ENCODE measurements at places on chromosomes 7 and 10.
A peak's percentile ranks its signal among the peaks of the same experiment; 100 is the strongest.

DNA sequence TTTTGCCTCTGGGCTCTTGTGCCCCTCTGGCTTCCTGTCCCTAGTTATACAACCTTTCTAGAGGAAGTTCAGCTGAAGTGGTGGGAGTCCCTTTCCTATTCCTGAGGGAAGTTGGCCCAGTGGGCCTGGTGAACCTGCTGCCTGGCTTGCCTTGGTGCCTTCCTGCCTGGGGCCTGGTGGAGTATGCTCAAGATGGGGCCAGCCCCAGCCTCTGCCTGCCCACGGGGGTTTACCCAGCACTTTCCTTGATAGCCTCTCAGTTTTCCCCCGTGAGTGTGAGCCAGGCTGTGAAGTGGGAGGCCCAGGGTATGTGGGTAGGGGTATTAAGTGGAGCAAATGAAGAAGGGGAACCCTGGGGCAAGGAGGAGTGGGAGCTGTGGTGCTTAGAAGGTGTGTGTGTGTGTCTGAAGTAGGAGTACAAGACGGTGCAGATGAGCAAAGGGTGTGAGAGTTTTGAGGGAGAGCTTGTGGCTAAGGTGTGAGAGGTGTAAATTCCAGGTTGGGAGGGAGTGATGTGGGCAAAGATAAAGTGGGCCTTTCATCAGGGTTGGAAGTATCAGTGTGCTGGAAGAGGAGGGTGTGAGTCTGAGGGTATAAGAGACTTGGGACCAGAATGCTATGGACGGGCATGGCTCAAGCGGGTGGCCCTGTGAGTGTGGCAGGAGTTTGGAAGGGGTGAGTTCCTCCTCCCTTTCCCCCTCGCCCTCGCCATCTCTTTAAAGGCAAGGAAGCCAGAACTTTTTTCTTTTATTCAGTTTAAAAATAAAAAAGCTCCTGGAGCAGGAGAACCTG lies 10.9 kb upstream of the PAX2 start:
- DNase-seq = no peak

- DNase-seq = no peak
These were observed 54.9 kb downstream of the KCNH2 start for GRCh38 chr7:150923196-150923595.

DNA sequence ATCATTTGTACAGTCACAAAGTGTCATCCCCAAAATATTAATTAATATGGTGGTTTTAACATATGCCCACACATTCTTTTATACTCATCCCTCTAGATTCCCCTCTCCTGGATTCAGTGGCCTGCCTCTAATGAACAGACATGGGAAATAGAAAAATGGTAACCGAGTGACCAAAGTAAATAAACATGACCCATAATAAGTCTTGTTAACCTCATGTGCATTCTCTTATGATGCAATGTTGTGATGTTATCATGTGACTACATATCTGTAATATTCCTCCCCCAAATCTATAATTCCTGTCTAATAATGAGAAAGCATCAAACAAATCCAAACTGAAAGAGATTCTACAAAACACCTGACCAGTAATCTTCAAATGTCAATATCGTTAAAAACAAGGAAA lies 164.5 kb upstream of the PRSS1 start:
- DNase-seq = no peak

DNA sequence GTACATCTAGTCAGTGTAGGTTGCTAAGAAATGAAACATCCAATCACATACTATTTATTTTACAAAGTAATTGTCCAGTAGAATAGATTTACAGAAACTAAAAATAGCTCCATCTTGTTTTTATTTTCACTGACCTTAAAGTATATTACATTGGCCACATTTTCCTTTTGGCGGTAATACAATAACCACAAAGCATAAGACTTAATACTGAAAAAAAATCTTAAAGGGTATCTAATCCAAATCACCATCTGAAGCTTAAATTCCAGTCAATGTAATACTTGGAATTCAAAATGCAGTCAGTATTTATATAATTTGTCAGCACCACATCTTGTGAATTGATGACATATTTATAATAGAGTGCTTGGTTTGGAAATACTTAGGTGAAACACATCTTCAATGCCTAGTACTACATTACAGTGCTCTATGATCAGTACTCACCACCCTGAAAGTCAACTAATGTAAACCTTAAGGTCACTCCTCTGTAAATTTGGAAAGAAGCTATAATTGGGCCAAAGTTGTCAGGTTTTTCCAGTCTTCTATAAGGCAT lies 8.9 kb downstream of the ANKMY2 start:
- DNase-seq = no peak

- DNase-seq = no peak
These were observed 42.7 kb downstream of the GBF1 start for GRCh38 chr10:102287991-102288390.

DNA sequence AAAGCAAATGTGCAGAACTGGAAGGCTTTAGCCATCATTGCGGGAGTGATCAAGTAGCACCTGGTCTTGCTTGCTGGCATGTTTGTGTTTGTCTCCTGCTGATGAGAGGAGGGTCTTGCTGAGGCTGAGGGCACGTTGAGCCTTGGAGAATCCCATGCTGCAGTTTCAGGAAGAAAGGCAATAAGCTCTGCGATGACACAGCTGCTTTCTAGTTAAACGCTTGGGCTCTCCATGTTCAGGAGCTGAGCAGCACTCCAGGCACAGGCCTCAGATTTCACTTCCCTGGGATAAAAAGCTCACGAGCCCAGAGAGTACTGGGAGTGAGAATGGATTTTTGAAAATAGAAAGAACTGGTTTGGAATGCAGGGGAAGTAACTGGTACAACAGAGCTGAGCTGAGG lies 100.8 kb downstream of the LRRC18 start:
- no peak for DNase-seq

DNA sequence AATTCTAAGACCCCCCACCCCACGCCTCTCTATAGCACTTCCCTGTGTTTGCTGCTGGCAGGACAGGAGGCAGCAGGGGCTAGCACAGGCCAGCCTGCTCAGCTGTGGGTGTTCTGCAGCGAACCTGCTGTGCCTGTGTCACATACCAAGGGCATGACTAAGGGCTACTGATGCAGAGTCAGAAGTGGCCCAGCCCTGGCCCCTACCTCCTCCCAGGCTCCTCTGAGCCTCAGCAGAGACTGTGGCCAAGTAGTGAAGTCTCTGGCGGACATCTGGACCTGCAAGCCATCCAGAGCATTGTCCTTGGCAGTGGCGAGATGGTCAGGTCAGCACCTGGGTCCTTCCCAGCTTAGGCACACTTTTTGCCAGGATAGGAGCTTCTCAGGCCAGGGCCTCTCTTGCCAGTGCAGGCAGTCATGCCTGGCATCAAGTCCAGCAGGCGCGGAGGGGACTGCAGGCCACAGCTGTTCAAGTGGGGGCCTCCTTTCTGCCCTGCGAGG lies 116.3 kb upstream of the RET start:
- peak; percentile 52 for DNase-seq

DNA sequence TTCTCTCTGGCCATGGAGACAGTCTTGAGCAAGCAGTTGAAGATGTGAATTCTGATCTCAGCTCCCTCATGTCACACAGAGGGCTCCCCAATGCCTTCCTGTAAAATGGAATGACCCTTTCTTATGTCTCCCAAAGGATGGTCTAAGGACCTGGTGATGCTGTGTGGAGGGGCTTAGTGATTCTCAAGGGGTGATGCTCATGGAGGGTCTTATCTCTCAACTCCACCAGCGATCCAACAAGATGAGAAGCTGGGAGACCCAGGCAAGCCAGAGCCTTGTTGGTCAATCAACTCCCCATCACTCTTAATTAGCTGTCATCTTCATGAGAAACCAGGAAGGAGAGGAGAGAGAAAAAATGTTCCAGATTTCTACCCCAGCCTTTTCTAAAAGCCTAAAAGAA lies 78.0 kb upstream of the SORCS3 start:
- no peak for DNase-seq

- peak; percentile 37 for DNase-seq
These were observed 97.7 kb upstream of the TCF7L2 start for GRCh38 chr10:112852306-112852705.

DNA sequence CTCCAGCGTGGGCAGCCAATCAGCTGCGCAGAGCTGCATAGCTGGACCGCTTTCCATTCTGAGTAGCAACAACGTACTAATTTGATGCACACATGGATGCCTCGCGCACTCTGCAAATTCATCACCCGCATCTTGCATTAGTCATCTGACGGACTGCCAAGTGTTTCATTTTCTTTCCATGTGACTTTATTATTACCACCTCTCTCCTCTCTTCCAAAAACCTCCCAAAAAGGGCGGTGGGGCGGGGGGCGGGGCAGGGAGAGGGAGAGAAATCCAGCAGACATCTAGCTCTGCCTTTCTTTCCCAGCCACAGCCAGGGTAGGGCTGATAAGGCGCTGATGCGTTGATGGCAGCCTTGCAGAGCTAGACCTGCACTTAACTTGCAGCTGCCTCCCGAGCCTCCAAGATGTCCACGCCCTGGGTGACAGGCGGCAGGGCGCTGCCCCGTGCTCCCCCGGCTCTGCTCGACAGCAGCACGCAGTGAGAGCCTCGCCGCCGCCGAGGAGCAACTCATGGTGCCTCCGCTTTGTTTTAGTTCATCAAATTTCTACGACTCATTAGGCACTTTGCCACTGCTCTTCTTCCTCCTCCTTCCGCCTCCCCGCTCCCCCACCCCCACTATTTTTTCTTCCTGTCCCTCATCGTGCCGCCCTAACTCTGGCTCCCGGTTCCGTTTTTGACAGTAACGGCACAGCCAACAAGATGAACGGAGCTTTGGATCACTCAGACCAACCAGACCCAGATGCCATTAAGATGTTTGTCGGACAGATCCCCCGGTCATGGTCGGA lies 147.3 kb downstream of the CELF2 start:
- DNase-seq = peak; percentile 52

- peak; percentile 86 for DNase-seq
These were observed 19.1 kb downstream of the DNAJB12 start for GRCh38 chr10:72335394-72336258.

- no peak for DNase-seq
These were observed 213.6 kb downstream of the FAM107B start for GRCh38 chr10:14560791-14561765.

DNA sequence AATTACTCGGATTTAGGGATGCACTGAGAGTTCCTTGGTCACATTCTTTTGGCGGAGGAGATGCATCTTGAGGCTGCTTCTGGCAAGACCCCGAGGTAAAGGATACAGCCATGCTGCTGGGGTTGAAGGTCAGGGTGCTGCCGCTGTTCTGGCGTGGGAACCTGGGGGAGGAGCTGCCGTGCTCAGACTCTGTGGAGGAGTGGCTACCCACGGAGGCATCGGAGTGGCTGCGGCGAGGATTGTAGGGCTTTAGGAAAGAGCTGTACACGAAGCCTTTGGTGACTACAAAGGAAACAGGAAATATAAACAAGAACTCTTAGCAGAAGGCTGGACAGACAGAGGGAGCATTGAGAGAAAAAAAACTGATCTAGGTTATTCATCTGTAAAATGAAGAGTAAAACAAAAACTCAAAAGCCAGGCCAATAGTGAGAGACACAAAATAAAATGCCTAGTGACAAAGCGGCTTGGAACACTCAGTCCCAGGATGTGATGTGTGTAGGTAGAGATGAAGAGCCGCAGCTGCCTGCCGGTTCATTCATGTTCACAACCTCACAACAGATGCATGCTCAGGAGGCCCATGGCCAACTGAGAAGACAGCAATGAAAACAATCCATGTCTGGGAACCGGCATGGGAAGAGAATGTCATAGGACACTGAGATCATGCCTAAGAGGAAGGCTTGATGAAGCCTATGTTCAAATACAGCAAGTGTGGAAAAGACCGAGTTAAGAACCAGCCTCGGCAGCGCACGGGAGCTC lies 97.8 kb downstream of the ABCC2 start:
- DNase-seq = no peak

DNA sequence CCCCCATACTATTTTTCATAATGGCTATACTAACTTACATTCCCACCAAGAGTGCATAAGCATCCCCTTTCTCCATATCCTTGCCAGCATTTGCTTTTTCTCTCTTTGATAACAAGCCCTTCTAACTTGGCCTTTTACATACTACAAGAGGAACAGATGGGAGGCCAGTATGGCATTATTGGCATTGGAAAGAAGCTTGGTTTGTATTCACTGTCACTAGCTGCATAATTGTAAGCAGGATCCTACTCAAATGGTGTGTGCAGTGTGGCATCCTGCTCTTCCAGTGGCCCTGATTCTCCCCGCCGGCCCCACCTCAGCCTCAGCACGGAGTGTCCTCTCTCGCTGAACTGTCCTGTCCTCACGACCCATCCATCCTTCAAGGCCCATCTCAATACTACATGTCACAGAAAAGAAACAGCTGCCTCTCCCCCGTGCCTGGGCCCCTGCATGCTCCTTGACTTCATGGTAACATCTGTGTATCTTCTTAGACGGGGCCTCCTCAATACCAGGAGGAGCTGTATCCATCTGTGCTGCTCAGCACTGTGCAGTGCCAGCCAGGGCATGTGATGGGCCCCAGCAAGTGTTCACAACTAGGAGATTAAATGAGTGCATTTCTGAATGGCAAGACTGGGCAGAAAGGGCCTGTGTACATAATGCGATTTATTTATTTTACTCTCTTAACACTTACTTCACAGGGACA lies 205.2 kb downstream of the COBL start:
- no peak for DNase-seq

DNA sequence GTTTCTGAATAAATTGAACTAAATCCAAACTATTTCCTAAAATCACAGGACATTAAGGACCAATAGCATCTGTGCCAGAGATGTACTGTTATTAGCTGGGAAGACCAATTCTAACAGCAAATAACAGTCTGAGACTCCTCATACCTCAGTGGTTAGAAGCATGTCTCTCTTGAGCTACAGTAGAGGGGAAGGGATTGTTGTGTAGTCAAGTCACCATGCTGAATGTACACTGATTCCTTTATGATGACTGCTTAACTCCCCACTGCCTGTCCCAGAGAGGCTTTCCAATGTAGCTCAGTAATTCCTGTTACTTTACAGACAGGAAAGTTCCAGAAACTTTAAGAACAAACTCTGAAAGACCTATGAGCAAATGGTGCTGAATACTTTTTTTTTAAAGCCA lies 13.9 kb downstream of the MEST start:
- no peak for DNase-seq

DNA sequence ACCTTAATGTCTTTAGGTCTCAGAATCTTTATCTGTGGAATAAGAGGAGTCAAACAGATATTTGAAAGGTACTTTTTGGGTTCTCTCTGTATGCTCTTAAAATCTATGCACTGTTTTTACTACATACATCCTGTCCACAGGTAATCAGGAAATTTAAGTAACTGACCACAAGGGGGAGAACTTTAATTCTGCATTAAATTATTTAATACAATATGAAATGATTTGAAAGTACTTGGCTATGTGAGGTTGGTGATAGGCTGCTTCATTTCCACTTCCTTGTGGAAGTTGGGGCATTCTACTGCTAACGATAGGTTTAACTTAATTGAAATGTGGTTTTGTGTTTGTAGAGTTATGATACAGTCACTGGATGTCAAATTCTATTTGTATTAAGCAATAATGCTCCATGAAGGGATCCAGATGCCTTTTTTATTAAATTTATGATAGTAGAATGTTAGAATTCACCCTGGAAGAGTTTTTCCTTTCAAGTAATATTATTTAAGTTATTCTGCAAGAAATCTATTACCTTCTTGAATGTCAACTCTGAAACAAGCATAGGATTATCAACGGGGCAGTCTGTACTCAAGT lies 6.0 kb downstream of the TEX47 start:
- DNase-seq = no peak

- no peak for DNase-seq
These were observed 29.4 kb upstream of the RHEB start for GRCh38 chr7:151549083-151549482.

GRCh38 chr10:64896582-64896981 lies 1375.4 kb downstream of the REEP3 start:
- no peak for DNase-seq

Measured in ascending aorta (tissue), 2 donors.